ENCODE measurements at places on chromosomes 5 and 9.
A peak's percentile ranks its signal among the peaks of the same experiment; 100 is the strongest.

- DNase-seq: no peak
These were observed 10.6 kb downstream of the NDFIP1 start for GRCh38 chr5:142119051-142119625.

DNA sequence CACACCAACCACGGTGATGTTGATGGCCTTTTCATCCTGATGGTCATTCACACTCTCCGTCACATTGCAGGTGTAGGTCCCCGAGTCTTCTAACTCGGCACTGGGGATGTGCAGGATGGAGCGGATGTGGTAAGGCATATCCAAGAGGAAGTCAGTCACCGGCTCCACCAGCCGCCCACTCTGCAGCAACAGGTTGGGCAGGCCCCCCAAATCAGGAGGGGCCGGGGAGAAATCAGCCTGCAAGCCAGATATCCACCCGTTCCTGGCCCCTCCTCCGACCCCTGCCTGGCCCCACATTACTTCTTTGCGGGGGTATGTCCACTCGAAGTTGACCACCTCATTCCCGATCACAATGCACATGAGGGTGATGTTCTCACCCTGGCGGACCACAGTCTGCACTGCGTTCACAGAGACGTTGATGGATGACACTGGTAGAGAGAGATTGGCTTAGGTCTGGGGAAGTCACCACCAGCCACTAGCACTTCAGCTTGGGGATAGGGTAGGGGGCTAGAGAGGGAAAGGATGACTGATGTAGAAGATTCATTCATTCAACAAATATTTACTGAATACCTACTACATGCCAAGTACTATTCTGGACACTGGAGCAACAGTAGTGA lies 22.0 kb downstream of the PDGFRB start:
- DNase-seq: no peak

- no peak for DNase-seq
These were observed 58.0 kb downstream of the LOX start for GRCh38 chr5:122019919-122020590.

DNA sequence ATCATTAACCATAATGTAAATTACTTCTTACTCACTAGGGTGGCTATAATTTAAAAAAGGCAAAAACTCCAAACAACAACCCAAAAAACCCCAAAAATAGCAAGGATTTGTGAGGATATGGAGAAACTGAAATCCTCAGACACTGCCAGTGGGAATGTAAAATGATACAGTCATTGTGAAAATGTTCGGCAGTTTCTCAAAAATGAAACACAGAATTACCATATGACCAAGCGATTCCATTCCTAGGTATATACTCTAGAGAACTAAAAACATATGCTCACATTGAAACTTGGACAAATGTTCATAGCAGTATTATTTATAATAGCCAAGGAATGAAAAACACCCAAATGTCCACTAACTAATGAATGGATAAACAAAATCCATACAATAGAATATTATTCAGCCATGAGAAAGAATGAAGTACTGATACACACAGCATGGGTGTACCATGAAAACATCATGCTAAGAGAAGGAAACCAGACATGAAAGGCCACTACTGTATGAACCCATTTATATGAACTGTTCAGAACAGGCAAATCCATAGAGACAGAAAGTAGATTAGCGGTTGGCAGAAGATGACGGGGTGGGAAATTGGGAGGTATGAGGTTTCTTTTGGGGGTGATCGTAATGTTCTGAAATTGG lies 119.1 kb downstream of the MAPKAP1 start:
- DNase-seq: no peak

GRCh38 chr5:14168144-14168792 lies 25.1 kb downstream of the TRIO start:
- no peak for DNase-seq

DNA sequence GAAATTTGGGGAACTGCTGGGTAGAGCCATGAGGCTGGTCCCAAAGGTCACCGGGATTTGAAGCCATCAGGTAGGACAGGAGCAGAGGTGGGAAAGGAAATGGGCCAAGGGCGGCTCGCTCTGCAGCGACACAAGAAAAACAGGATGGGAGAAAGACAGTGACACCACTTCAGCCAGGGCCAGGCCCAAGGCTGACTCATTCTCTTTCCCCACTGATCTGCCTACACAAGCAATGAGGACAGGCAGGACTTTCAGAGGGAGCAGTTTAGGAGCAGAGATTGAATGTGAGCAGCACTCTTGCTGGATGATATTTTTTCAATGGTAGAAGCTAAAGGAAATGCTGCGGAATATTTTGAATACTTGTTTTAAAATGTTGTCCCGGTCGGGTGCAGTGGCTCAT lies 3.5 kb downstream of the RUFY1 start:
- no peak for DNase-seq

DNA sequence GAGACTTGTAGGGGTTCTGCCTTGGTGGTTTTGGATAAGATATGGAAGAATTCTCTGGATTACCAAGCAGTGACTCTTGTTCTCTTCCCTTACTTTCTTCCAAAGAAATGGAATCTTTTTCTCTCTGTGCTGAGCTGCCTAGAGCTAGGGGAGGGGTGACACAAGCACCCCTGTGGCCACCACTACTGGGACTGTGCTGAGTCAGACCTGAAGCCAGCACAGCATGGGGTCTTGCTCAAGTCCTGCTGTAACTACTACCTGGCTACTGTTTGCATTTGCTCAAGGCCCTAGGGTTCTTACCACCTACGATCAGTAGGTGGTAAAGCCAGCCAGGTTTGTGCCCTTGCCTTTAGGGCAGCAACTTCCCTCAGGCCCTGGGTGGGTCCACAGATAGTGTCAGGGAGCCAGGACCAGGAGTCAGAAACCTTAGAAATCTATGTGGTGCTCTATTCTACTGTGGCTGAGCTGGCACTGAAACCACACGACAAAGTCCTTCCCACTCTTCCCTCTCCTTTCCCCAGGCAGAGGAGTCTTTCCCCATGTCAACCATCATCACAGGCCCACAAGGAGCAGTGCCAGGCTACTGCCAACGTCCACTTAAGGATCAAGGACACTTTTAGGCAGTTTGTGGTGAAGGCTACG lies 53.8 kb downstream of the SREK1 start:
- no peak for DNase-seq

DNA sequence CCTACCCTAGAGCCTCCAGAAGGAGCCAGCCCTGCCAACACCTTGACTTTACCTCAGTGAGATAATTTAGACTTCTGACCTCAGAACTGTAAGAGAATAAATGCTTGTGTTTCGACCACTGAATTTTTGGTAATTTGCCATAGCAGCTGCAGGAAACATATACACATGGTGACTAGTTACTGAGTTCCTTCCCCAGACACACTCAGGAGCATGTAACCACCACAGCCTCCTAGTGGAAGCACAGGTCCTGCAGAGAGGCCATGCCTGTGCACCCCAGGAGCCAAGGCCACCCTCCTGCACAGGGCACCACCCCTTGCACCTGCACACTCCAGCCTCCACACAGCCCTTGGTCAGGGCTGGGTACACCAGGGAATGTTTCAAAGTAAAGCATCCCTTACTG lies 7.6 kb upstream of the CAMSAP1 start:
- no peak for DNase-seq

DNA sequence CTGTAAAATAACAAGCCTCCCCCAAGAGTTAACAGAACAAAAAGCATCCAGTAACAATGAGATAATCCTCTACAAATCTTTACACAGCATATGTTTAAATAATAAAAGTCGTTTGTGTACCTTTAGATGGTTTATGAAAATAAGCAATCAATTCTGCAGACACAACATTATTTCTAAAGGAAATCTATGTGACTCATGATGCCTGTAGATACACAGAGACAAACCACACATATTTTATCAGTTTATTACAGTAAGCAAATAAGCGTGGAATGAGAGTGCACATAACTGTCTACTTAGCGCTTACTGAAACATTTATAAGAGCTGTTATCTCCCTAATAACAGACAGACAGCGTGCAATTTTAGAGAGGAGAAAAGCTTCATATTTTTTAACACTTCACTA lies 243.6 kb downstream of the AP3B1 start:
- DNase-seq: no peak

DNA sequence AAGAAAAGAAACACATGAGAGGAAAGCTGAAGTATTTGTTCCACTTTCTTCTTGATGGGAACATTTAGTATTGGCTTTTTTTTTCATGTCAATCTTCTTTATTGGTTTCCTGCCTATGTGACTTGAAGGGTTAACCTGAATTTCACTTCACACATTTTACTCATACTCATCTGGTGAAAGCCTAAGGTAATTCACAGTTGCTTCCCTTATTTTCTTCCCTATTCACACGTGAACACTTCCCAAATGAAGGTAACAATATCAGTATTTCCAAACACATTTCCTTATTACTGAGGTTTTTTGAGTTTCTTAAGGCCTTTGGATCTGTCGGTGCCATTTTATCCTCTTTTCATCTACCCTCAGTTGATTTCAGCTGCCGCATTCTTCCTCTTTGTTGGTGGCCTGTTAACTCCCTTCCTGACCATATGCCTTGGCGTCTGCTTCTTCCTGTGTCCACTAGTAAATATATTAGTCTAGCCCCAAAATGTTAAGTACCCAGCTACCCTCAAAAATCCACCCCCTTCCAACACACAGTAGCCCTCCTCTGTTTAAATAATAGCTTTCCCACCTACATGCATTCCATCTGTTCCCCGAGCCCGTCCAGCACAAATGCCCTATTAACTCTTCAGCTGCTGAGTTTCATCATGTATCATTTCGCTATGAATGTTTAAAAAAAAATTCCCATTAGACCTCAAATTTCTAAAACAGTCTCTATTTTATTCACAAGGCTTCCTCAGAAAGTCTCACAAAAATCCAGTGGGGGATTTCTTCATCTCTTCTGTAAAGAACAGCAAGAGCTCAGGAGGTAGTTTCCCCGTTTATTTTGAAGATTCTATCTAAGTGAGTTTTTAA lies 97.3 kb downstream of the USP20 start:
- no peak for DNase-seq

DNA sequence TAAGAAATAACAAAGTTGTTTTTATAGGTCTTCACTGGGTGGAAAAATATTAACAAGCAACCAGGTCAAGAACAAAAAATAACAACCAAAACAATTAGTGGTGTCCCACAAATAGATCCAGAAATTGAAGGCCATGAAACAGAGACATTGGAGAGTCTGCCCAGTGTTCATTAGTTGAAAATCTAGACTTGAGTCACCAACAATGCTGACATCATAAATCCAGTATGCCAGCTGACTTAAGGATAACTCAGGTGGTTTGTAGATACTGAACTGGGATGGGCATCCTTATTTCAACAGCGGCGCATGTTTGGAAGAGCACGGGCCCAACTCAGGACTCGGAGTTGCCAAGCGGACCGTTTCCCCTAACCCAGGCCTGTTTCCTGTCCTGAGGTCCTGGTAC lies 80.7 kb upstream of the TNFAIP8 start:
- DNase-seq: no peak

GRCh38 chr5:174825587-174825986 lies 101.2 kb downstream of the MSX2 start:
- DNase-seq: no peak

- no peak for DNase-seq
These were observed 228.0 kb downstream of the NTRK2 start for GRCh38 chr9:84897362-84898094.

DNA sequence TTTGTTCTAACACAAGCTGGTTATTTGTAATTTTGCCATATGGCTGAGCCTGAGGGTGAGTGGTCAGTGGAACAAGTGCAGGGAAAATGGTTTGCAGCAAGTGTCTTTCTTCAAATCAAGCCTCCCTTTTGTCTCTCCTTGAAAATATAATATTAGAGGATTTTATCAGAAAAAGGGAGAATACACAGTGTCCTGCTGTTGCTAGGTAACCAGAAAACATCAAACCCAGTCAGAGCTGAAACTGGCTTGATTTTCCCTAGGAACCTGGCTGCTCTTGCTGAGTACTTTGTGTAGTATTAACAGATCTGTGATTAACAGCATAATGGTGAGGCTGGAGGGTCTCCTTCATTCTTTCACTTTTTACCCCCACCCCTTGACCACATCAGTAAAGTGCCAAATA lies 314.0 kb downstream of the ARHGEF28 start:
- no peak for DNase-seq

DNA sequence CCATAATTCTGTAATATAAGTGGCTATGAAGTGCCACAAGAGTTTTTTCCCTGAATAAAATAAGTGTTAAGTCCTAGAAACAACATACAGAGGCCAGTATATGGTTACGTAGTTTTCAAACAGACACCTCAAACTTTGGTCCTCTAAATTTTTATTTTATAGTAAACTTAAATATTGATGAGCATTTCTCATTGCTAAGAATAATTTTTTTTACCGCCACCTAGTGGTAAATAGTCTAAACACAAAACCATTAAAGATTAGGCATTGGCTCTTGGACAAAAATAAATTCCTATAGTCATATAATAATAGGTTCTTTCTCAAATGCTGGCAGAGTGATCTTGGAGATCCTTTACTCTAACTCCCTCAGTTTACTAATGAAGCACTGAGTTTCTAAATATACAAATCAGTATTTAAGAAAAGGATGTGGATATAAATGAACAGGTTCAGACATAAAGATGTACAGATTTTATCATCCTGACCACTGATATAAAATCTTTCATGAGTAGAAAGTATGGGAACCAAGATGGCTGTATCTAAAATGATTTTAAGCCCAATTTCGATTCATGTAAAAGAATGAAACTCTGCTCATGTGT lies 136.2 kb downstream of the FANCC start:
- no peak for DNase-seq

DNA sequence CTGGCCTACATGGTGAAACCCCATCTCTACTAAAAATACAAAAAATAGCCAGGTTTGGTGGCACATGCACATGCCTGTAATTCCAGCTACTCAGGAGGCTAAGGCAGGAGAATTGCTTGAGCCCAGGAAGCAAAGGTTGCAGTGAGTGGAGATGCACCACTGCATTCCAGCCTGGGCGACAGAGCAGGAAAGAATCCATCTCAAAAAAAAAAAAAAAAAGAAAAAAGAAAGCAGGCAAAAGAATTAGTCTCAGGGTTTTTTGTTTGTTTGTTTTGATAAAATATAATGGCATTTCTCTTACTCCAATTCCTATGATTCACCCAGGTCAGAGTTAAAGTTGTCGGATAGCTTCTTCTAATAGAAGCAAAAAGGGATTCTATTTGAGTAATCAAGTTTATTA lies 67.0 kb upstream of the ATG10 start:
- no peak for DNase-seq

- DNase-seq: no peak
These were observed 678.1 kb upstream of the ZNF608 start for GRCh38 chr5:125424402-125425141.

- peak; percentile 41 for DNase-seq
These were observed 59.1 kb downstream of the ABCA1 start for GRCh38 chr9:104868687-104869404.

DNA sequence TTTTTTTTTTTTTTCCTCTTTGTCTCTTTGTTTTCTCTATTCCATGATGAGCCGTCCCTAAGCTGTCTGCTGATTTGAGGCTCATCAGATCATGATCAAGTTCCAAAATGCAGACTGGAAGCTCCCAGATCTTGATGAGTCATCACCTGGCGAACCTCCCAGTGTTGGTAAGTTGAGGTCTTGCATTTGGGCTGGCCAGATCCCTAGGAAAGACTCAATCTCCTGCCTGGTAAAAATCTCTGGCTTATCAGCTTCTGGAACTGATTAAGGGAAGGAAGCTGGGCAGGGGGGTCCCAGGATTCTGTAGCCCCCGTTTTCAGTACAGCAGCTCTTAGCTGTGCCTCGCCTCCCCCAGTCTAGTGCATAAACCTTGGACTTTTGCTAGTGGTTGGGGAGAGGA lies 69.0 kb downstream of the TSPAN17 start:
- no peak for DNase-seq

- DNase-seq: no peak
These were observed 115.7 kb upstream of the NR5A1 start for GRCh38 chr9:124622882-124623281.

- DNase-seq: no peak
These were observed 88.8 kb upstream of the CTNNA1 start for GRCh38 chr5:138664276-138664943.

All from liver (tissue), 10 donors.